ENCODE measurements at places on chromosomes 4 and X.
A peak's percentile ranks its signal among the peaks of the same experiment; 100 is the strongest.

- peak; percentile 52 for DNase-seq
These were observed 212.9 kb downstream of the CBR4 start for GRCh38 chr4:168797194-168797593.

GRCh38 chr4:150318971-150319370 lies 240.7 kb downstream of the DCLK2 start:
- no peak for DNase-seq

GRCh38 chr4:175109933-175110332 lies 191.8 kb downstream of the ADAM29 start:
- DNase-seq, result peak; percentile 0

DNA sequence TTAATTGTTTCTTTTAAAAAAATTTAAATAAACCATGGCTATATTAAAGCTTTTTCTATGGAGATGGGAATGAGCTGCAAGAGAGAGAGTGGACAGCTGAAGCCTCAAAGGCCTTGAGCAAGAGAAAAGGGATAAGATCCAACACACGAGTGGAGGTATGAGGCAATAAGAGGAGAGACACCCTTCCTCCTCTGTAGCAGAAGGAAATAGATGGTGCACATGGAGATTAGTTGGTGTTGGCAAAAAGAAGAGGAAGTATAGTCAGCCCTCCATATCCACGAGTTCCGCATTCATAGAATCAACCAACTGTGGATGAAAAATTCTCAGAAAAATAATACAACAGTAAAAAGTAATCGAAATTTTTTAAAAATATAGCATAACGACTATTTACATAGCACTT lies 3.2 kb downstream of the CXorf38 start:
- DNase-seq, result peak; percentile 24

GRCh38 chrX:47583240-47583861 lies 1.1 kb downstream of the TIMP1 start:
- DNase-seq, result no peak
